ENCODE measurements at places on chromosomes 1 and 21.

DNA sequence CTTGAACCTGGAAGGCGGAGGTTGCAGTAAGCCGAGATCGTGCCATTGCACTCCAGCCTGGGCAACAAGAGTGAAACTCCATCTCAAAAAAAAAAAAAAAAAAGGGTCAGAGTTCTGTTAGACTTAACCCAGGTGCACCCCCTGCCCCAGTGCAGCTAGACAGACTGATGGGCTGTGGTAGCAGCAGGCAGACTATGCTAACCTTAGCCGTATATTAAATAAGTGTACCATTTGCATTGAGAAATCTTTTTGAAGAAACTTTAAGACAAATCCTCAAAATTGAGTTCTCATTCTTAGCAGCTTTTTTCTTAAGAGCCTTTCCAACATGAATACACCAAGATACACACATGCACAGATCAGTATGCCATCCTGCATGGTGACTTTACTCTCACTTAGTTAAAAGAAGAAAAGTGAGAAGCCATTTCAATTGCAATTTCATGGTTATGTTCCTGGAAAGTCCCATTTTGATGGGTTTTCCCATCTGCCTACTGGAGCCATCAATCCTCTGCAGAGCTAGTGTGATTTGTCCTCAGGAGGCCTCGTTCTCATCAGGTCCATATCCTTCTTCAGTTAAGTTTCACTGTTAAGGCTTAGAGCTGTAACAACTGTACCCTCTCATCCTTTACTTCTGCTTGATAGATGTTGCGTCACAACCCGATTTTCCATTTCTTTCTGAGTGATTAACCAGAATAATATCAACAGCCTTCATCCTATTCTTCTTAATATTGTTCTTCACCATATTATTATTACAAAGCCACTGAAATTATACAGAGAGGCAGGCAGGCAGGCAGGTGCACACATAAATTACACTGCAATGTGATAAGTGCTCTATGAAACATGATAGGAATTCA, 7.3 kb downstream of the FCRLB start:
- no peak for DNase-seq

DNA sequence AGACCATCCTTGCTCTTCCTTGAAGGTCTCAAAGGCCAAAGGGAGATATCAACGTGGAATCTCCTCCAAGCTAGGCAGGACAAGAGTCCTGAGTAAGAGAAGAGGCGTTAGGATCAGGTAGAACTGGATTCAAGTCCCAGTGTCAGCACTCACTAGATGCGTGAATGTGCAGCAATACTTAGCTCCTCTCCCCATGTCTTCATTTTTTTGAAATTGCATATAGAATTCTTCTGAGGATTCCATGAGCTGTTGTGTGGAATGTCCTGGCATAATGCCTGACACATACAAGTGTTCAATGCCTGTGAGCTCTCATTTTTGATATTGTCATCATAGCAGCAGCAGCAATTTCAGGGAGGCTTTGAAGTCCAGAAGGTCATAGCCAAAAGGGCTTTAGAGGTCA, 333.2 kb downstream of the KCNH1 start:
- DNase-seq: no peak

DNA sequence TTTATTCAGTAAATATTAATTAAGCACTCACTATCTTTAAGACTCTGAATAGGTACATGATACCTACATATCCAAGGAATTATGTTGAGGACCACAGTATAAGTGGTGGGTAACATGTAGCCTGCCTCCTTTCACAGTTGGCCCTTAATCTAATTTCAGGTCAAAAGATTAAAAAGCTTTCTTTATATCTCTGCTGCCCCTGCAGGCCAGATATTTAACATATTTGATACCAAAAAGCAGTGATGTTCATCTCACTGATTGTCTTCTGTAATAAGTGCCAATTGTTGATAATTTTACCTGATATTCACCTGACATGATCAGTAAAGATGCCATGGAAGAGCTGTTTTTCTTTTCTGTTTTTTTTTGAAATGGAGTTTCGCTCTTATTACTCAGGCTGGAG, 36.5 kb downstream of the RLF start:
- DNase-seq: no peak

GRCh38 chr1:227544067-227545050, 19.0 kb upstream of the ZNF678 start:
- DNase-seq: no peak

GRCh38 chr1:227152525-227152924, 165.8 kb downstream of the CDC42BPA start:
- DNase-seq: no peak

GRCh38 chr1:102961549-102961948, 146.8 kb downstream of the COL11A1 start:
- DNase-seq: no peak

DNA sequence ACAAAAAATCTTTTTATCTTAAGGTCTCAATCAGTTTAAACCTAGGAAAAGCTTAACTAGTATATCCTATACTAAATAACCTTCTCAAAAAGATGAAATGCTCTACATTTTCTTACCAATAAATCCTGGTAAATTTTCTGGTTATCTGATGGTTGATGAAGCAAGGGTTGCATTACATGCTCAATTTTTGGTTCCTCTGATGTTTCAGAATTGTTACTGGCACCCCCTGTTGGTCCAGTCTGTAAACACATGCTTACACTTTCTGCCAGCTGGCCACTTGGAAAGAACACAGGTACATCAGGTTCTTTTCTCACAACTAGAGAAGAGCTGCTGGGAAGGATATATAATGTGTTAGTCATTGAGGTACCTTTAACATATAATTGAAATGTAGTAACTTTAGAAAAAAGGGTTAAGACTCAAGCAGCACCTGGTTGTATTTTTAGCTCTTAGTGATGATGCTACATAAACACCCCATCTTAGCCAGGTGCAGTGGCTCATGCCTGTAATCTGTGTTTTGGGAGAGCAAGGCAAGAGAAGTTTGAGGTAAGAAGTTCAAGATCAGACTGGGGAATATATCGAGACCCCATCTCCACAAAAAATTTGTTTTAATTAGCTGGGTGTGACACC, 30.9 kb upstream of the TAL1 start:
- no peak for DNase-seq

DNA sequence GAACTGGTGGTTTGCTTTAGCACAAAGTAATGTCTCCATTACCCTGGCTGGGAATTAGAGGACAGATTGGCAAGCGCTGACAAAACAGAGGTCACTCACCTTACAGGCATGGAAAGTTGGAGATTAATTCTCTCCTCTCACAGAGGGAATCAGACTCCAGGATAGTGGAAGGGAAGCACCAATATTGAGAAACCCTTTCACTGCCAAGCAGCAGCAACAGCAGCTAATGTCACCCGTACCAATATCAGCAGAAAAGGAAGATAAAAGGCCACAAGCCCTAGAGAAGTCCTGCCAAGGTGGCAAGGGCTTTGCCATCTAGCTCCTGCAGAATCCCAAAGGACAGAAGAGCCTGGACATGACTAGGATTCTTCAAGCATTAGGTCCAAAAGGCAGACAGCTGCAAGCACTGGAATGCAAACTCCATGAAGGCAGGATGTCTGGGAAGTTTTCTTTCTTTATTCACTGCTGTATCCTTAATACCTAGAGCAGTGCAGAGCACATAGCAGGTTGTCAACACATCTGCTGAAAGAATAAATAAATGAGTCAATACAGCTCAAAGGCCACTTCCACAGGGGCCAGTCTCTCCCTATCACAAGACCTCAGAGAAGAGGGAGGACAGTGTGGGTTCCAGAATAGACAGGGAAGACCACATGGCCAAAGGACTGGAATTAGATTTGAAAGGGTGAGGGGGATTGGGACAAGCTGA, 57.2 kb downstream of the ERI3 start:
- DNase-seq: no peak

DNA sequence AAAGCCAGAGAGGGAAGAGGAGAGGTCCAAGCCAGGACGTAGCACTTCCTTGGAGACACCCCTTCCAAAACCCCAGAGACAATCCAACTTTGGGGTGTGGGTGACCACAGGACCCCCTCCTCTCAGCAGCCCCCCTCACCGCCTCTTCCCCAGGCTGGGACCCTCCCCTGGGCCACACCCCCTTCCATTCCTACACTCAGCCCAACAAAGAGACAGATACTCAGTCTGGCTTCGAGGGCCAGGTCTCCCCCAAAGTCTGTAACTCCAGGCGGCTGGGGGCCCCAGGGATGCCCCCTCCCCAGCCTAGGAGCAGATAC, 1.4 kb downstream of the MEX3A start:
- no peak for DNase-seq

DNA sequence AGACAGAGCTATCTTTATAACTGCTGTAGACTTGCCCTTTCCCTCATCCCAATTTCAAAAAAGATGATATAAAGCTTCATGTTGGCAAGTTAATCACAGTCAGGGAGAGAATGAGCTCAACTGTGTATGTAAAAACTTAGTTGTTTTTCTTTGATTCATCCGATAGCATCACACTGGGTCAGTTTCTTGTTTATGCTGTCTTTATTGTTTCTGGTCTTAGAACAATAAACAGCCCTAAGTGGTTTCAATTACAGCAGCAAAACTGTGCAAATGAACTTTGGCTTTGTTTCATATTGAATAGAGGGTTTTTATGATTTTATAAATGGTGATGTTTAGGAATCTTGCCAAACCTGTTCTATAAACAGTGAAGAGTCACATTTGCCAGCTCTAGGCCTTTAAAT, 423.8 kb upstream of the CXADR start:
- DNase-seq: no peak

GRCh38 chr1:89041721-89042120, 19.1 kb upstream of the GBP3 start:
- DNase-seq: no peak
